Activated CD8-positive, alpha-beta memory T cell treated with anti-CD3 and anti-CD28 coated beads, Interleukin-2, amount 50 U/mL, for 4 hours (primary cell): ENCODE measurements at places on chromosomes 7 and 10.

DNA sequence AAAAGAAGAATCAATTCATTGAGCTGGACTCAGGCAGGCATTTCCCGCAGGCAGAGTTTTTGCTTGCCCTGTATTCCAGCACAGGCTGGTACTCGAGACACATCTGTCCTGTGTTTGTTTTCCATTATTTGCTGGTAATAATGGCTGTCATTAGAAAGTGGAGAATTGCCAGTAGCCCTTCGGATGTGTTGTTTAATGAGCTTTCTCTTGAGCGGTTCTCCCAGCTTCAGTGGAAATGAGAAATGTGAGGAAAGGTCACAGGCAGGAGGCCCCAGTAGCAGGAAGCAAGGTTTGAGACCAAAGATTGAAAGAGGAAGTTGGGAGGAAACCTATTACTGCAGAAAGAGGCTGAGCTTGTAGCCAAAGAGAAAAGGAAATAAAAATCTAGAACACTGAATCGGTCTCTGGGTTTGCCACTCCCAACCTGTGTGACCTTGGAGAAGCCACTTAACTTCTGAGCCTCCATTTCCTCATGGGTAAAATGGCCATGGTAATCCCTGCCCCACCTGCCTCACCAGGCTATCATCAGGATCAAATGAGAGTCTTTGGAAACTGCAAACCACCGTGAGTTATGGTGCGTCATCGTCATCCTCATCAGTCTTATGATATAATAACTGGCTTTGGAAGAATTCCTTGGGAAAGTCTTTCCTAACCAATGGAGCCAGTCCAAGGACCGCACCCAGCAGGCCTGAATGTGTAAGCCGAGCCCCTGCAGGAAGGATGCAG is 67.7 kb downstream of the TACR2 start:
- DNase-seq = no peak

- DNase-seq = no peak
Measured at GRCh38 chr10:121615435-121615793, 17.2 kb upstream of the FGFR2 start.

- no peak for DNase-seq
Measured at GRCh38 chr10:70780370-70780760, 4.8 kb downstream of the TBATA start.

- peak; percentile 53 for DNase-seq
Measured at GRCh38 chr7:1531263-1531978, 919 bp downstream of the MAFK start.

DNA sequence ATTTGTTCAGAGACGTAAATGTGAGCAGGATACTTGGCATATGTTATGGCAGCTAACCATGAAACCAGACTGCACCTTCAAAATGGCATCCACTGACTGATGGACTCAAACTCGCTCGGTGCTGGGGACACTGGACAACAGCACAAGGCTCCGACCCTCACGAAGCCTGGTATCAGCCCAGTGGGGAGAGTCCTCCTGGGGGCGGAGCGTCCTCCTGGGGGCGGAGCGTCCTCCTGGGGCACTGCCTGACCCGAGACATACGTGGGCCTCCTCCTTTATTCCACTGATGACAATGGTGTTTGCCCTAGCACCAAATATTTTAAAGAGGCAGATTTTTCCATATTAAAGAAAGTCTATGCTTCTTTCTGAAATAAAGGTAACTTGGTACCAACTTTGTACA is 39.5 kb downstream of the ESYT2 start:
- DNase-seq = no peak

GRCh38 chr7:94739180-94739579 is 83.2 kb upstream of the SGCE start:
- DNase-seq = no peak

DNA sequence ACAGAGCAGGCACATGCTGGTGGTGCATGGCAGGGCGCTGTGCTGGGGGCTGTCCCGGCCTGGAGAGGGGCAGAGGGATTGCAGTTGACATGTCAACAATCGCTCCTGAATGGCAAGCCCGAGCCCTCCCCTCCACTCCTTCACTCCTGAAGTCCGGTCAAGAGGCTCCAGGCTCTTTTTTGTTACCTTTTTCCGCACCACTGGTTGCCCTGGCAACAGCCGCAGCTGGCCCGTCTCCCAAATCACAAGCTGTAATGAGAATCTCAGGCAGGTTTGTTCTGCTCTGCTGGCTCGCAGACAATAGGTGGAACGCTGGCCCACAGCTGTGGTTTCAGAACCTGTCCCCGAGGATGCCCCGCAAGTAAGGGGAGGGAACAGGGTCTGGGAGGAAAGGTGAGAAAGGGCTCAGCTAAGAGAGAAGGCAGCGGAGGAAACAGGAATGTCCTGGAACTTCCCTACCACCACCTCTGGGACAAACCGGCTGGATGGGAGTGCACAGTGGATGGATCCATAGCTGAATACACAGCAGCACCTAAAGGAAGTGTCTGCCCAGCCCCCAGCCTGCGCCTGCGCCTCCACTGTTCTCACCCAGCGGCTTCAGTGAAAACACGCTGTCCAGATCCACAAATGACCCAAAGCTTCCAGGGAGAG is 58.9 kb downstream of the CALML3 start:
- DNase-seq = no peak

- no peak for DNase-seq
Measured at GRCh38 chr7:42763137-42763551, 148.7 kb downstream of the C7orf25 start.

- no peak for DNase-seq
Measured at GRCh38 chr10:92969151-92969550, 91.4 kb upstream of the CYP26C1 start.

- no peak for DNase-seq
Measured at GRCh38 chr10:33626798-33627466, 292.5 kb upstream of the NRP1 start.

GRCh38 chr10:5183923-5184322 is 1.0 kb downstream of the AKR1C8 start:
- DNase-seq = no peak

- no peak for DNase-seq
Measured at GRCh38 chr7:23205577-23205908, 23.7 kb downstream of the NUP42 start.

GRCh38 chr7:136877509-136877908 is 9.1 kb downstream of the CHRM2 start:
- DNase-seq = no peak

DNA sequence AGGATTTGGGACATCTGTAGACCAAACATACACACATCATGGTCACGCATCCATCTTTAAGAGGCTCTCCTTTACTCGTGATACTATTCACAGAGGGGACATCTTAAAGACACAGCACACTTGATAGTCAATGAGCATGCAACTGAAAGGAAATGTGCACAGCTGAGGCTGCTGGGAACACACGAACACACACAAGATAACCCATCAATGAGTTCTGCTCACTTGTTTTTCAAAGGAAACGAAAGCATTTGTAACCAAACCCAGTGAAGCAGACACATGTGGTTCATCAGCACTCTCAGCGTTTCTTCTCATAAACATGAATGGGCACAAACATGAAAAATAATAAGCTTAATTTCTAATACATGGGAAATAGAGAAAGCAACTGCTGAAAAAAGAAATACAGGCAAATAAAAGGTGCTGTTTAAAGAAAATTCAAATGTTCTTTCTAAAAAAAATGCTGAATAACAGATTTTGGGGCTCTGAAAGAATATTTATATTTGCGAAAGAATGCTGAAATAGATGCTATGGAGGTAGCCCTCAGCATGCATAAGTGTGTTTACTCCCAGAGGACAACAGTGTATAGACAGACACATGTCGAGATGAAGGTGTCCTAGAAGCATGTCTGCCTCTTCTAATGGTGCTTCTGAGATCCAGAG is 59.7 kb upstream of the LAMB4 start:
- DNase-seq = no peak

DNA sequence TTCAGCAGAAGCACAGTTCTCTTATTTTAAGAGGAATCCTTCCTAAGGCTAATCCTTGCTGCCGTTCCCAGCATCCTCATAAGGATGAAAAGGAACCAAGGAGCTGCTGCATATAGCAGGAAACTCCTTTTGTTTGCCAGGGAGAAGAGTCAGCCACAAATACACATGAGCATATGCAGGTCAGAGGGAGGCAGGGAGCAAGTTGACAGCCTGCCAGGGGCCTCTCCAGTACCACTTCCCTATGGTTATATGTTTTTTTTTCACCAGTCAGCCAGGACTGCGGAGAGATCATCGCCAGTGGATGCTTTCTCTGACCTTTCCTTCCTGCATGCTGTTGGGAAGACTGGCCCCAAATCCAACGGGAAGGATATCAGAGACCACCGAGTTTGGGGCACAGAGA is 39.8 kb downstream of the SLC35B4 start:
- DNase-seq = no peak

DNA sequence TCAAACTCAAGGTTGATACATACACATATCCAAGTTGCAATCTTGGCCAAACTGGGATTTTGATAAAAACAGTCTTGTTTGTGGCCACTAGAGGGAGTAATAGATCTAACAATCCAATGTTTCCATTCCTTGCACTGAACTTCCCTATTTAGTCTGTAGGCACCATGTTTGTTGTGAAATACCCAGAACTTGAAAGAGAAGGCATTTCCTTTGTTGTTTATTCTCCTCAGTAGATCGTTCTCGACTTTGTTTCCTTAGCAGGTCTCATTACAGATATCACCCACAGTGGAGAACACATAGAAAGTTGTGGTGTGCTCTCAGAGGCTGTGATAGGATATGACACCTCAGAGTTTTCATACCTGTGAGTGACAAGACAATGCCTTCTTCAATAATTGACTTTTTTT is 70.3 kb upstream of the MXI1 start:
- DNase-seq = no peak

DNA sequence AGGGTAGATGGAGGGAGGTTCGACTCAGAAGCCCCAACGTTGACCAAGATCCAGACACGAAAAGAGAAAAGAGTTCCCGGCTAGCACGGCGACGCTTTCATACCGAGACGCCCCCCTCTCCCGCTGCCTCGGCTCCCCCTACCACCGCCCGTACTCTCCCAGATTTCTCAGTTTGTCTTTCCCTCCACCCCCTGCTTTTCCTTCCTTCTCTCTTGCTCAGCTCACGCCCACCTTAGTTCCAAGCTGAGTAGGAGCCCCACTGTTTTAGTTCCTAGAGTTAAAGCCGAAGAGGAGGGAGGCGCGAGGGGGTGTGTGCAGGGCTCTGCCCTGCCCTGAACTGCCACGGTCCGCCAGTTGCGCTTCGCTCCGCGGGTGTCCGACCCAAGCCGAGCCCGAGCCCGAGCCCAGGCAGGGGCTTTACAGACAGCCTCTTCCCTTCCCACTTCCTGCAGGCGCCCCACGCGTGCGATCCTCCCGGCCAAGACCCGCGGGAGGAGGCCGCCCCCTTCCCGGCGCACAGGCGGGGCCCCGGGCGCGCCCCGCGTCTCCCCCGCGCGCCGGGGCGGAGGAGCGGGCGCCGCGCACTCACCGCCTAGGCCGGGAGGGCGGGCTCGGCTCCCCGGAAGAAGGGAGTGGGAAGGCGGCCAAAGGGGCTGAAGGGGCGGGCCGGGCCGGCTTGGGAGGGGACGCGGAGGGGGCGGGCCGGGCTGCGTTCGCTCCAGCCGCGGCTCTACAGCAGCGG is at the start of gene EPHB6:
TSS of gene EPHB6 (plus strand) at position 705 of the 742 bp plus-strand sequence. CDS start 8,152 bp downstream, outside the sequence.
- peak; percentile 59 for DNase-seq

- DNase-seq = no peak
Measured at GRCh38 chr7:122362473-122362872, 57.9 kb upstream of the FEZF1 start.

DNA sequence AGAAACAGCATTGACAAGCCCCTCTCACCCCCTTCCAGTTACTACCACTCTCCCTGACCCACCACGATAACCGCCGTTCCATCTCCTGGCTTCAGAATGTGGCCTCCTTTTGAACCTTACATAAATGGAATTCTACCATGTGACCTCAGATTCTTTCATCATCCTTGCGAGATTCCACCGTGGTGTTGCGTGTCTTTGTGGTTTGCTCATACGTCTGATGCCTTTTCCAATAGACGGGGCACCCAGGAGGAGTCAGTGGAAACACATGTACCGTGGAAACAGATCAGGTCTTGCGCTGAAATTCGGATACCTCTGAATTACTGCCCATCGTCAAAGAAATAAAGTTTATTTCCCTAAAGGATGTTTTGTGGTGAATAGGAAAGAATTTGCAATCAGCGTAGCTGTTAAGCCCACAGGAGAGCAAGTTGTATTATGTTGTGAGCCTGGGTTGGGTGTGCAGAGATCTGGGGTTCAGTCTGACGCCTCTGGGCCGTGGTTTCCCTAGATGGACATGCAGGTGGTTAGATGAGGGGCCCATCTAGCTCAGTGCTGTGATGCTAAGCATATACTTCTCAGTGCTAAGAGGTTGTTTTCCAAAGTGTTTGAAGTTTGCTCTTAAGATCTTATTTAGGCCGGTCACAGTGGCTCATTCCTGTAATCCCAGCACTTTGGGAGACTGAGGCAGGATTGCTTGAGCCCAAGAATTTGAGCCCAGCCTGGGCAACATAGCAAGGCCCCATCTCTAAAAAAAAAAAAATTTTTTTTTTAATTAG is 29.1 kb downstream of the GTF2IRD1 start:
- DNase-seq = no peak

- DNase-seq = no peak
Measured at GRCh38 chr7:117559391-117559790, 79.6 kb downstream of the CFTR start.

DNA sequence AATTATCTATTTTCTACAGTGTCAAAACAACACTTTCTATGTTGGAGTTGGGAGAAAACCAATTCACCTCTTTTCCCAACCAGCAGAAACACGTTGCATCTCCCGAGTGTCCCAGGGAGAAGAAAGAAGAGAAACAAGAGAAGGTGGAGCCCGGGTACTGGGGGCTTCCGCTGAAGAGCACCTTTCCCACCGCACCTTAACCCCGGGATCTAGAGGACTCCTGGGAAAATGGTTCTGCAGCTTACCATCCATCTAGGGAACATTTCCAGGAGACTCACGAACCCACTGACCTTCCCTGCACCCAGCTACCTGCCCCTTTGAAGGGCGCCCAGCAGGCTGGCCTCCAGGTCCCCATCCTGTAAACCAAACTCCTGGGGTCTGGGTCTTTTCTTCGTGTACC is 346.8 kb downstream of the TCERG1L start:
- no peak for DNase-seq

DNA sequence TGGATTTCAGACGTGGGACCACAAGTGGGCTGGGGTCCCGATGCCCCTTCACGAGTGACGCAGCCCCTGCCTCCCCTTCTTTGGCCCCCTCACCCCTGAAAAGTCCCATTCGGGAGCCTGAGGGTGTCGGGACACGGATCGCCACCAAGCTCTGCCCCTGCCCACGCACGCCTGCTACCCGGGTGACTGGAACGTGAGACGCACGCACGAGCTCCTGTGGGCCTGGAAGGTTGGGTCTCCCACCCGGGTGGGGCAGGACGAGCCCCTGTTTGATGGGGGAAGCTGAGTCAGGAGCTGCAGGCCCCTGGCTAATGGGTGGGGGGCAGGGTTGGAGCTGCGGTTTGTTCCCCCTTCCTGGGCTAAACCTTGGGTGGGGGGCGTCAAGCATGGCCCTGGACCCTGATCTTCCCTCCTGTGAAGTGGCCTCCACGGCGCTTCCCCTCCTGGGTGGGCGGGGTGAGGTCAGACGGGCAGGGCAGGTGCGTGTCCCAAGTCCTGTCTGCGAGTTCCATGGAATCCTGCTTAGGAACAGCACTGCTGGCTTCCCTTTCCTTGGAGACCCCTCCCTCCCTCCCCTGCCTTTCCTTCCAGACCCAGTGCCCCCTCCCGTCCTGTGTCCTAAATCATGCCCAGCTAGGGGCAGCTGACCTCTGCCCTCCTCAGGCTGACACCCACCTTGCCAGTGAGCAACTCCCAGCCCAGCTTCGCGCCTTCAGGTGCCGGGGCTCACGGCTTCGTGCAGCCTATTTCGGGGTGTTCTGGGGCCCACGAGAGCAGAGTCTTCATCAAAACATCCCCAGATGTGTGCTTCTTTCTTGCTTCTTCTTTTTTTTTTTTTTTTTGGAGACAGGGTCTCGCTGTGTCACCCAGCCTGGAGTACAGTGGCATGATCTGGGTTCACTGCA is 5.3 kb upstream of the TMEM184A start:
- DNase-seq = peak; percentile 16
